ENCODE measurements at places on chromosomes 12 and 14. TPM values are rescaled to one million over a fixed set of nuclear protein-coding genes. Genes with fewer than 3 reads are reported as not detected.

DNA sequence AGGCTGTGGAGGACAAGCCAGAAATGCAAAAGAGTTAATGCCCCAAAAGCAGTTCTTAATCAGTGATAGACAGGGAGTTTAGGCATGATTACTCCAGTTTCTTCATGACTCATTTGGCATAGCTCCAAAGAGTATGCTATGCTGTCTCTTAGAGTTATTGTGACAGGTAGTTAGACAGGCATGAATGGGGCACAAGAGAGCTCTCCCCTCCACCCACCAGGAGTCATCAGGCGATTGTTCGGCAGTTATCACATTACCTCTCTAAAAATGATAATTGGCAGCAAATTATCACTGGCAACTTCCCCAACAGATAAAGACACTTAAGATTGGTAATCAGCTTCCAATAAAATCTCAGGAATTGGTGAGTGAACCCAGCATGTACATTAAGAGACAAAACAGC is 320.1 kb downstream of the DAD1 start:
- no peak for DNase-seq

- DNase-seq: no peak
Observed at GRCh38 chr14:58479975-58480374, 52.5 kb downstream of the KIAA0586 start.

GRCh38 chr14:62939970-62940369 is 105.3 kb downstream of the KCNH5 start:
- no peak for DNase-seq

- peak; percentile 59 for DNase-seq
Observed at GRCh38 chr14:85234156-85235025, 295.6 kb upstream of the FLRT2 start.

DNA sequence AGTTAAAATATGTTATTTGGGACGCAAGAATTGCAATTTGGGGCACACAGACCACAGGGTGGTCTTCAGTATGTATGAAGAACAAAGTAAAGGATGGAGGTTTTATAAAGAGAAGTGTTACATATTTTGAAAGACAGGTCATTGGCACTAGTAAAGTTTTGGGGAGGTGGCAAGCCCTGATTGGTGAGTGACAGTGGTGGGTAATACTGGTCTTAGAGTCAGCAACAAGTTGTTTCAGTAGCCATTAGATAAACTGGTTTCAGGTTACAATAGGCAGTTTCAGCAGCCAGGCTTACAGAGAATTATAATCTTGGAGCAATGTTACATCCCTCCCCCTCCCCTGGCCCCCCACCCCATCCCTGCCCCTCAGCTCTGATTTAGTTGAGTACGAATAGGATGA is 17.5 kb downstream of the MARK3 start:
- peak; percentile 58 for DNase-seq

DNA sequence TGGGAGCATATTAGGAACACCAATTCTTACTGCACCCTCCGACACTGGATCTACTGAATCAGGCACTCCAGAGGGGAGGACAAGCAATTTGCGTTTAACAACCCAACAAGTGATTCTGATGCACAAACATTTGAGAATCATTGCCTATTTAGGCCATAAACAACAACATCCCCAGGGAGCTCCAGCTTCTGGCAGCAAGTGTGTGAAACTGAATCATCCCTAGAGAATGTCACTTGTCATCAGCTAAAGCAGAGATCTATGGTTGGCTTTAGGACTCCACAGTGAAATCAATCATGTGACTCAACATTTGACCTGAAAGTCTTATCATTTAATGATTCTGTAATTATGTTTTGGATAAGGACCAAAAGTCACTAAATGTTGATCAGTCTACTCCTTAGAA is 505.0 kb upstream of the FLRT2 start:
- no peak for DNase-seq

DNA sequence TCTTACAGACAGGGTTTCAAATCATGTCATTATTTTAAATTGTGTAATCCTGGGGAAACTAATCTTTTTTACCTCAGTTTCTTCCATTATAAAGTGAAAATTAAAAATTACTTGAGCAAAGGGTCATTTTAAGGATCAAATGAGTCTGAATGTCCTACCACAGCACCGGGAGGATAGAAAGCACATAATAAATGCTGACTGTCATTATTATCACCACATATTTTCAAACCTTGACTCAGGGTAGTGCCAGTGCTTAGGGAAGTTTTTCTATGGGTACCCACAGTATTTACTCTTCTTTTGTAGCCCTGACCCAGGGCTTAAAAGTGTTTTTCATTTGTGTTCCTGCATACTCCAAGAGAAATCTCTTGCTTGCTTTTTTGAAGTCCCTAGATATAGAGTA is 60.5 kb downstream of the KCNMB4 start:
- no peak for DNase-seq

DNA sequence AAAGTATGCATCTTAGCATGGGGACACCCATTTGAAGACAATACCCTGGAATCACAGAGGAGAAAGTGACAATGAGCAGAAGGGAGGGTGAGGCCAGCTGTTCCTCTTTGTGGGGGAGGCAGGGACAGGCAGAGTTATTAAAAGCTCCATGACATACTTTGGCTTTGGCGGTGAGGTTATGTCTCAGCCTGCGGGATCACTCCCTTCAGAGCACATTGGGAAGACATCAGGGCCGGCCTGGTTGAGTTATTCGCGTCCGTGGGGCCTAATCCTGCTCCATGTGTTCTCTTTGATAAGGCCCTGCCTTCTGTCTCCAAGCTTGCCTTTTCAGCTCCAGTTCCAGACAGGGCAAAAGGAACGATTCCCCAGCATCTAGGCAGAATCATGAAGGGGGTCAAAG is 98.8 kb upstream of the NTF3 start:
- DNase-seq: no peak

DNA sequence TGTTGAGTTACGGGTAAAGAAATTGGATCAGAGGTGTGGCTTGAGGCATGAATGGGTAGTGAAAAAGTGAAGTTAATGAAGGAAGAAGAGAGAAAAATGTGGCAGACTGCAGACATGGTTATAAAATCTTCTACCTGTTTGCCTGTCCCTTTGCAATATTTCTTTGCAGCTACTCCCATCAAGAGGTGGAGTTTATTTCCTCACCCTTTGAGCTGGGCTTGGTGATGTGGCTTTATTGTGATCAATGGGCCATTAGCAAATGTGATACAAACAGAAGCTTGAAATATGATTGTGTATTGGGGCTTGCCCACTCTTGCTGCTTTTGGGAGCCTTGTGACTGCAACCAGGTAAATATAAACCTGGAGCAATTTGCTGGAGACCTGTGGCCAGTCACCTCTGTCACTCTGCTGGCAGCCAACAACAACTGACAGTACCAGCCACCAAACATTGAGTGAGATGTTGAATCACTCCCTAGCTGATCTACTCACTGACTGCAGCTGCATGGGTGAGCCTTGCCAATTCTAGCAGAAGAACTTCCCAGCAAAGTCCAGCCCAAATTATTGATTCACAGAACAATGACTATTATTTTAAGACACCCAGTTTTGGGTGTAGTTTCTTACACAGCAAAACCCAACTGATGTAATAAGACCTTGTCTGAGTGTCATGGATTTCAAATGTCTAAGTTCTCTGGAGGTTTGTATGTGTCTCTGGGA is 151.0 kb upstream of the ATP2B1 start:
- no peak for DNase-seq

GRCh38 chr12:93896427-93896826 is 219.3 kb downstream of the CRADD start:
- DNase-seq: peak; percentile 58

- DNase-seq: no peak
Observed at GRCh38 chr12:15819644-15820437, 30.7 kb upstream of the EPS8 start.

DNA sequence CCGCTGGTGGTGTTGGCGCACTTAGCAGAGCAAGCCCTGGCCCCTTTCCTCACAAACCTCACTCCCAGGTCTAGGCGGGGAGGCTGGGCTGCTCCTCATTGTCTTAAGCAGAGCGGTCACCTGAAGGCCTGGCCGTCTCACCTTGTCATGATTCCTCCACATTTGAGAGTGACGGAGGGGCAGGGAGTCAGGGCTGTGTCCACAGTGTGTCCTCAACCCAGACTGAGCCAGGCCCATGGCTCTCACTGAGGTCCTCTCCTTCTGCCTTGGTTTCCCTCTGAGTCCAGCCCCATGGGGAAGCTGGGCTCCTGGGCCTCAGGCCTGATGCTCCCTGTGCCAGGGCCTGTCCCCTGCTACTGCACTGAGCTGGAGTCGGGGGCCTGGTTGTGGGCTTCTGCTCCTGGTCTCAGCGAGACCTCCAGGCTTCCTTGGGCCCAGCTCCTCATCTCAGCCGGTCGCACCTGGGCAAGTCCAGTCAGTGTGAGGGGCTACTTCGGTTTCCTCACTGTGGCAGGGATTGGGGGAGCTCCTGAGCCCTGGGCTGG is 44.9 kb downstream of the KRT80 start:
- no peak for DNase-seq

DNA sequence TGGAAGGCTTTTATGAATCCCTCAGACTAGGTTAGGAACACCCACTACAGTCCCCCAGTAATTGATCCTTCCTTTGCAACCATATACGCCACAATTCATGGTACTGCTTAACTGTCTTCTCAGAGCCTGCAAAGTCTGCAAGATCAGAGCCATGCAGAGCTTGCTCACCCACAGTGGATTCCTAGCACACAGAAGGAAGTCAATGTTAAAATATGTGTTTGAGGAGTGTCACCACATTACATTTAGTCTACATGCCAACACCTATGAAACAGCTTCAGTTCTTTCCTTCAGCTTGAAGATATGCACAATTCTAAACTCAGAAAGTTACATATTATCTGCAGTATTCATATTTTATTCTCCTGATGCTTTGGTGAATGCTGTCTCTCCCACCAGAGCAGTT is 138.5 kb downstream of the NDUFA12 start:
- DNase-seq: no peak

DNA sequence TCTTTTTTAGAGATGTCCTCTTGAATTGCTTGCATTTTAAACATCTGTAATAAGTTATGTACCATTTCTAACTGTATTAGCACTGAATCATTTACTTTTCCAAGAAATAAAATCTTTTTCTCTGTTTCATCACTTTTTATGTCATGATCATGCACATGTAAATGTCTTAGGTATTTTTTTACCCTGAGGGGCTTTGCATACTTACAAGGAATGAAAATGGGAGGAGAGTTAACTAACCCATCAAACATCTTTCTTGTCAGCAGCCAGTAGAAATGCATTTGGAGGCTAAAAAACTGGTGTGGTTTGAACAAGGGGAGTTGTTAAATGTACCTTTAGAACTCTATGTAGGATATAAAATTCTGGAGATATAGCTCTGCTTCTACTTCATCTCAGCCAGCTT is 1080.3 kb downstream of the GALC start:
- no peak for DNase-seq

DNA sequence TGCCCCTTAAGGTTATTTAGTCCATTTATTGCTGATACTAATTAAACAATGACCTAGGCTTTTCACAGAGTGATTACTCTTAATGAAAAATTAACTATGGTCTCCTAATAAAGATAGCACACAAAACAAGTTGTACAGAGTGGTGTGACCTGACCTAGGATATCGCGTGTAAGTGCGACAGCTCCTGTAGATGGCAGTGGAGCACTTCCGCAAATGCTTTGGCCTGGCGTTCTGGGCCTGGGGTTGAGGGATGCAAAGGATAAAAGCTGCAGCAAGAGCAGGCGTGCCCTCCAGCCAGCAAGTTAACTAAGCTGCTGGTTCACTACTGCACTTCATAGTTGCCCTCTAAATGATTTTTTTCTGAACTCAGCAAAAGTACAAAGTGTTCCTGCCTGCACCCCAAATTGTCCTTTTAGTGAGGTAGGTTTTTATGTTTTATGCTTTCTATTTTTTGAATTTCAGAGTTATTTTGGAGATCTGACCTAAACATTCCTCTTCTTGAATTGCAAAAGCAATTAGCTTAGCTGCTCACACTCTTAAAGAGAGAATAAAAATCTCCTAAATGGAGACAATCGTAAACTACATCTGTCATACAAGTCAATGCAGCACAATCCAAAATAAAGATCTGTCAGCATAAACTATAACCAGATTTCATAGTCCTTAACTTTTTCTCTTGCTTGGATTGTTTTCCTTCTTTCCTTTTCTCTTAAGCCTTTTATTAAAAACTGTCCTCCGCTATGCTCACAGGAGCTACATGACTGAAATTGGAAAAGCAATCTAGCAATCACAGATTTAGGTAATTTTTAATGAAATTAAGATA is 379.6 kb downstream of the LRIG3 start:
- DNase-seq: no peak

- peak; percentile 38 for DNase-seq
Observed at GRCh38 chr12:75714462-75715322, 203.3 kb upstream of the KRR1 start.

DNA sequence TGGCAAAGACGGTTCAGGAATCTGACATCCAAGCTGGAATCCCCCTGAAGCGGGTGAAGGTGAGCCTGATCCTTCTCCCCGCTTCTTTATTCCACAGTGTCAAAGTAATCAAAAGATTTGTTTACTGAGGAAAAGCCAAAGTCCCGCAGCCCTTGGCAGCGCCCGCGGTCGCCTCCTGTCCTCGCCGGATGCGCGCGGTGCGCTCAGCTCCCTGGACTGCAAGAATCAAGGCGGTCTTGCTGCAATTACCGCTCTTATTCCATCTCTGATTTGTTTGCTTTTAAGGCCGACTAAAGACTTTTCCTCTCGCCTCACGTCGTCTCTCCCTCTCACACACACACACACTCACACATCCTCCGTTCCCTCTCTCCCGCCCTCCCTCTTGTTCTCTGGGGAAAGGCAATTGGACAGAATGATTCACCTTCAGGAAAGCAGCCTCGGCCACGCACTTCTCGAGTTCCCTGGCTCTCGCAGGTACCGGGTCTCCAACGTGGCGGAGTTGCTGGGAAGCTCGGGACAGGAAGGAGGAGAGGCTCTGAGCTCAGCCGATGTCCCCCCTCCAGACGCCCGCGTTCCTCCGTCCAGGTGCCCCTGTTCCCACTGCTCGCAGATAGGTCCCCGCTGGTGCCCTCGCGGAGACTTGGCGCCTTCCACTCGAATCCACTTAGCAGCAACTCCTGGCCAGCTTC is 68.6 kb upstream of the USP15 start:
- DNase-seq: peak; percentile 70

- no peak for DNase-seq
Observed at GRCh38 chr14:77458249-77458950, 507 bp downstream of the AHSA1 start.

CCDC175 gene
- not detected for total RNA-seq

SLC17A8 gene
- not detected for total RNA-seq

NTF3 gene
- under 0.01 TPM for total RNA-seq

KCNH5 gene
- not detected for total RNA-seq

SLC25A47 gene
- not detected for total RNA-seq

GDF3 gene
- not detected for total RNA-seq

VWF gene
- total RNA-seq: 0.29 TPM

TCL1A gene
- not detected for total RNA-seq

GPRC5D gene
- not detected for total RNA-seq

MAP1LC3B2 gene
- total RNA-seq: 0.29 TPM
